ENCODE measurements at places on chromosomes 13 and 19.

DNA sequence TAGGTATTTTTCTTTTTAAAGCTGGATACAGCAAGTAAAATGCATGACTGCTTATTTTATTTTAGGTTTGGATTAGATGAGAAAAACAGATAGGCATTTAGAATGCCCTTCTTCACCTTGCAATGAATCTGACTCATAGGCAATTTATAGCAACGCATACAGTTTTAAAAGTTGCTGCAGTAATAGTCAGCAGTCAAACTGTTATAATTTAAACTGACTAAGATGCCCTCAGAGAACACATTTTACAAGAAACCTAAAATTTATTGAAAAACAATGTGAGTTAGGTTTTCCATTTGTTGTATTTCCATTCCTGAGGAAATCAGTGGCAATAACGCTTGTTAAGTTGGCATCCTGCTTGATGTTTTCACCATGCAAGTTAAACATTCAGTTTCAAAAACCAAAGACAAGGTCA, 1128.2 kb upstream of the PCDH9 start:
- DNase-seq, result no peak

DNA sequence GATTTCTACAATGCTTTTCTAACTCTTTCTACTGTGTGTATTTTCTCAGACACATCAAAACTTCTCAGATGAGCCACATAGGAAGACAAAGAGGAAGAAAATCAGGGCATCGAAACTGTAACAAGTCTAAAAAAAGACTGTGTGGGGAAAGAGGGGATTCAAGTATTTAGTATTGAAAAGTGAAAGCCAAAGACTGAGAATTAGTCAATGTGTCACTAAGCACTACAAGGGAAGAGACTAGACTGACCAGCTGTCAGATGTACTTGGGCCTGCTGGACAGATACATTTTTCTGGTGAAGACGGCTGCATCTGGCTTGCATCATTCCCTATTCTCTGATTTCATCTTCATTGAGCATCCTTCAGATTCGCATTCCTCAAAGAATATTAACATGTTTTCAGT, 25.4 kb downstream of the COMMD6 start:
- no peak for DNase-seq

DNA sequence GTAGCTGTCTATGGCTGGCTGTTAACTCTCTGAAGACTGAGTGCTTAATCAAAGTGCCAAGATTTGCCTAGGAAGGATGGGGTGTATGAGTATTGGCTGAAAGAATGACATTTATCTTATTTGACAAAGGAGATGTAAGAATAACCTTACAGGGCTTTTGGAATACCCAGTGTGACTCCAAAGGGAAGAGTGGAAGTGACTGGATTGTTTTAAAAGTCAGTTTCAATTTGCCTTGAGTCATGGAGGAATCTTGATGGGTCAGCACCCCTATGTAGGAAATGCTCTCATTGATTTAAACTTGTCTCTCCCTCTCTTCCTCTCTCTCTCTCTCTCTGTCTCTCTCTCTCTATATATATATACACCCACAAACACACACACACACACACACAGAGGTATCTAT, 118.4 kb upstream of the CLDN10 start:
- DNase-seq, result no peak

DNA sequence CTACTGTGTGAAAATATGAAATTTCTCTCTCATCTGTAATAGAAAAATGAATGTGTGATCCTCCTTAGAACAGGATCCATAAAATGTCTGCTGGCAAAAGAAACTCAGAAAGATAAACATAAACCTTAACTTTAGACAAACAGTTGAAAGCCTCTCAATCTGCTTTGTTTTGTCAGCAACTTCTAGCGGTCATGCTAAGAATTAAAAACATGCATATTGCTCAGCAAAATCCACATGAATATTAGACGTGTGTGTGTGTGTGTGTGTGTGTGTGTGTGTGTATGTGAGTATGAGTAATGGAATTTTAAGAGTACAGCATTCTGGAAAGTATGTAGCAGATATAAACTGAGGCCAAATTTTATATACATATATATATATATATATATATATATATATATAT, 1779.2 kb upstream of the MIR17HG start:
- no peak for DNase-seq

- DNase-seq, result no peak
Measured at GRCh38 chr19:10206226-10206885, 11.6 kb upstream of the DNMT1 start.

DNA sequence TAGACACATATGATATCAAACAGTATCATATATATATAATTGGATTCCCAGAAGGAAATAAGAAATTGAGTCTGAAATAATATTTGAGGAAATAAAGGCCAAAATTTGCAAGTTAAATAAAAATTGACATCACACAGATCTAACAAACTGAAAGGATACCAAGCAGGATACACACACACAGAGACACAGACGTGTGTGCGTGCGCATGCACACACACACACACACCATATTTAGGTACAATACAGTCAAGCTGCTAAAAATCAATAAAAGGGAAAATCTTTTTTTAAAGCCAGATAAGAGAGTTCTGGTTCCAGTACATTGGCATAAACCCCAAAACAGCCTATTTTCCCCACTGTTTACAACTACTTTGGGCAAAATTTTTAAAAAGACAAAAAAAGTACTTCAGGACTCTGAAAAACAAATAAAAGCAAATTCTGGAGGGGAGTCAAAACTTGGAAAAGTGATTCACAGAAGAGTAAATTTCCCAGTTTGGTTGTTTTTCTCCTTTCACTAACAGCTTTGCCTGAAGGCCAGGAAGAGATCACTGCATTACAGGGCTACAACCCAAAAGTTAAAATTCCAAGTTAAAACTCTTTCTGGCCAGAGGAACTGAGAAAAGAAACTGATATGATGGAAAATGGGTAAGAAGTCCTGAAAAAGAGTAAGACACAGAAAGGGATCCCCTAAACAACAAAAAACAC, 16.2 kb downstream of the MYCBP2 start:
- DNase-seq, result no peak

DNA sequence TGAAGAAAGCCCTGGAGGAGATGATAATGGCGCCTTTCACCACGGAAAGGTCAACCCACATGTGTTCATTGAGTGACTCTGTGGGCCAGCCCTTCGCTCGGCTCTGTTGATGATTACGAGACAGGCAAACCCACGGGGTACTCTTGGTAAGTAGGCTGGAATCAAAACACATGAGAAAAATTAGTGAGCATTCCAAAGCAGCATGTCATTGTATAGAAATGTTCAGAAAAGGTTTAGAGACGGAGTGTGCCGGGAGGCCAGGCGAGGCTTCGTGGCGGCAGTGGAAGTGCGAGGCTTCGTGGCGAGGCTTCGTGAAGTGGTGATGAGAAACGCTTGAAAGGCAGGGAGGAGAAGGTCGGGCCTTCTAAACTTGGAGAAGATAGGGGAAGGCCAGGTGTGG, 144.3 kb downstream of the ZNF536 start:
- DNase-seq, result no peak

DNA sequence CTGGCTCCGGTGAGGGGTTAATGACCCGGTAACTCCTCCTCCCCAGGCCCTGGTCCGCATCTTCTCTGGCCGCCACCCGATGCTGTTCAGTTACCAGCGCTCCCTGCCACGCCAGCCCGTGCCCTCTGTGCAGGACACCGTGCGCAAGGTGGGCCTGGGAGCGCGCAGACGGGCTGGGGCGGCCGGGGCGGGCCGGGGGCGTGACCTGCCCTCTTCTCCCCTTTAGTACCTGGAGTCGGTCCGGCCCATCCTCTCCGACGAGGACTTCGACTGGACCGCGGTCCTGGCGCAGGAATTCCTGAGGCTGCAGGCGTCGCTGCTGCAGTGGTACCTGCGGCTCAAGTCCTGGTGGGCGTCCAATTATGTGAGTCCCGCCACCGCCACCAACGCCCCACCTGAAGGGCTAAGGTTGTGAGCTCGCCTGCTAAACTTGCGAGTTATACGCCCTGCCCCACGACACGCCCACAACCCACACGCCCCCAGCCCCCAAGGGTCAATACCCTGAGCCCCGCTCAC, 10.4 kb downstream of the CPT1C start:
- no peak for DNase-seq

DNA sequence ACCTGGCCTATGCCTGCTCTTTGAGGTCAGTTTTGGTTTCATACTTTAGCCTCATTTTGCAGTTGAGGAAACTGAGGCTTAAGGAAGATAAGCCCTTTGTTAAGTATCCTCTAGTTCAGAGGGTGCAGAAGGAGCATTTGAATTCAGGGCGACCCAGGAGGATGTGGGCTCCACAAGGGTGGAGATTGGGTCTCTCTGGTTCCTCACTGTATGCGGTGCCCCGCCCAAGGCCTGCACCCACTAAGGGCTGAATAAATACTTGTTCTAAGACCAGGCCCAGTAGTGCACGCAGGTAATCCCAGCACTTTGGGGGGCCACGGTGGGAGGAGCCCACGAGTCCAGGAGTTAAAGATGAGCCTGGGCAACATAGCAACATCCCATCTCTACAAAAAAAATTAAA, 768 bp upstream of the SLC44A2 start:
- no peak for DNase-seq

DNA sequence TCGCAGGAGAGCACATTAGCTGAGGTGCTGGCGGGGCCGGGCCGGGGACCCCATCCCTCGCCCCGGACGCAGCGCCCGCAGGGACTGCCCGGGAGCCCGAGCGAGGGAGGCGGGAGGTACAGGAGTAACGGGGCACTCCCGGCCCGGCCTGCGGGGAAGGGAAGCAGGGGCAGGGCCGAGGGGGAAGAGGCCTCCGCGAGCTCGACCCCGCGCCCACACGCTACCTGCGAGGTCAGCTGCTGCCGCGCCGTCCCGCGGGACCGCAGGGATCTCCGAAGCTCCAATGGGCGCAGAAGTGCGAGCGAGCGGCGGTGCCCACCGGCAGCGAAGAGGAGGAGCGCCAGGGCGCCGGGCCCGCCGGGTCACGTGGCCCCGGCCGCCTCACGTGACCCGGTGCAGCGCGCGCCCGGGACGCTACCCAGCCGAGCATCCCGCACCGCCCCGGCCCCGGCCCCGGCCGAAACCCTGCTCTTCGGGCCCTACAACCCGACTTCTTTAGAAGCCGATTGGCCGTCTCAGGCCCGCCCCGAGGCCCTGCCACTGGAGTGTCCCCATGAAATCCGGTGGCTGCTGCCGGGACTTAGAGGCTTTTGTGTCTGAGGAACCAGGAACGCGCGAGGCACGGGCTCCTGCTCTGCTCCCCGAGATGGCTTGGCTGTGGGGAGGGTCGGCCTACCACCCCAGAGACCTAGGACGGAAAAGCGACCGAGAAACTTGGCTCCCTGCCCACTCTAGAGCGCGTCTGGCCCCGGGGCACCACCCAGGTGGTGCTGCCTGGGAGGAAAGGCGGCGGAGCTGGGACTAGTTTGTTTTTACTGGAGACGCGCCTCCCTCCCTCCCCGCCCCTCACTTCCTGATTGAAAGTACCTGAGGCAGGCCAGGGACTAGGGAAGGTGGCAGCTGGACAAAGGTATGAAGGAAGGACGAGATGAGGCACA, at the start of gene RCBTB1:
RCBTB1 (minus strand) TSS at position 339 of the 938 bp plus-strand sequence. CDS start 18,279 bp downstream, outside the sequence.
- peak; percentile 87 for DNase-seq

DNA sequence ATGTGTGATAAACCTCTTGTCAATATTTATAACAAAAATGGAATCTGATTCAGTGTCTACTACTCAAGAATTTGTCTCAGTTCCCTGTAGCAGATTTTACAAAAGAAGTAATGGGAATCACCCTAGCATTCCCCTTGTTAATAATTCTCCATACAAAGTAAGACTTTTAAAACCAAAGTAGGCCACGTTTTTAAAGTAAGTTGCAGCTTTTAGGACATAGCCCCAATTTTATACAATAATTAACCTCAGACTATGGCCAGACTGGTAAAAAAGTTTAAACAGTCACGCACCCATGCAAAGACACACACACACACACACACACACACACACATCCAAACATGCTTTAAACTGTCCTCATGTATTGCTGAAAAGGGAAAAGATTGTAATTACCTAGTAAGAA, 589.9 kb downstream of the PCDH9 start:
- no peak for DNase-seq

DNA sequence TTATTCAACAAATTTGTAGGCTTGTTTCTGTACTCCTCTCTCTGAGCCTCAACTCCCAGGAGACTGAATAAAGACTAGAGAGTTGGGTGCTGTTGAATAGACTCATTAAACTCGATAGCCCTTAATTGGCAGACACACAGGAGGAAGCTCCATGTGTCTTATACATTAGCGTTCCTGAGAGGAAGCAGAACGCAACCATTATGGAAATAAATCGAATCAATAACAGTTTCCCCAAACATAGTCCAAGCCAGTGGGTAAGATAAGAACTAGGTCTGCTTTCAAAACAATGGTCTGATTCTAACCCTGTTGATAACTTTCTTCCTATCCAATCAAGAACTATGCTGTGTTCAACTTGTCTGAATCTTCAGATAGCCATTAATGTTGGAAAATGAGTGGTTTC, 118.1 kb upstream of the FNDC3A start:
- DNase-seq, result no peak

- DNase-seq, result peak; percentile 99
Measured at GRCh38 chr19:40444000-40444824, at the start of gene SERTAD3. Gene SERTAD3 (minus strand): TSS chr19:40444335. CDS start chr19:40442080, 2,255 bp downstream.

DNA sequence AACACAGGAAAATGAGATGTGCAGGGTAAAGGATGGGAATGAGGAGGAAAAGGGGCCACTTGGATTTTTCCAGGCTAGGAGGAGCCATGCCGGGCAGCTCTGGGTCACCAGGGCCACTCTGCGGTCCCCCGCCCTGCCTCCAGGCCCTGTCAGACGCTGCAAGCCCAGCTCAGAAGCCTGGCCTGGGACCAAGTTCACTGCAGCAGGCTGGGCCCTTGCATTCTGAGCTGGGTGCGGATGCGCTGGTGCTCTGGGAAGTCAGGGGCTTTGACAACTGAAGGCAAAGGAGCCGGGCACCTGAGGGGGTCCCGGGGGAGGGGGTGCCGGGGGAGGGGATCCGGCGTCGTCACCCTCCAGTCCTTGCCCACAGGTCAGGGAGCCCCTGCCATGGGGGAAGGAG, 77.5 kb downstream of the WTIP start:
- DNase-seq, result no peak

DNA sequence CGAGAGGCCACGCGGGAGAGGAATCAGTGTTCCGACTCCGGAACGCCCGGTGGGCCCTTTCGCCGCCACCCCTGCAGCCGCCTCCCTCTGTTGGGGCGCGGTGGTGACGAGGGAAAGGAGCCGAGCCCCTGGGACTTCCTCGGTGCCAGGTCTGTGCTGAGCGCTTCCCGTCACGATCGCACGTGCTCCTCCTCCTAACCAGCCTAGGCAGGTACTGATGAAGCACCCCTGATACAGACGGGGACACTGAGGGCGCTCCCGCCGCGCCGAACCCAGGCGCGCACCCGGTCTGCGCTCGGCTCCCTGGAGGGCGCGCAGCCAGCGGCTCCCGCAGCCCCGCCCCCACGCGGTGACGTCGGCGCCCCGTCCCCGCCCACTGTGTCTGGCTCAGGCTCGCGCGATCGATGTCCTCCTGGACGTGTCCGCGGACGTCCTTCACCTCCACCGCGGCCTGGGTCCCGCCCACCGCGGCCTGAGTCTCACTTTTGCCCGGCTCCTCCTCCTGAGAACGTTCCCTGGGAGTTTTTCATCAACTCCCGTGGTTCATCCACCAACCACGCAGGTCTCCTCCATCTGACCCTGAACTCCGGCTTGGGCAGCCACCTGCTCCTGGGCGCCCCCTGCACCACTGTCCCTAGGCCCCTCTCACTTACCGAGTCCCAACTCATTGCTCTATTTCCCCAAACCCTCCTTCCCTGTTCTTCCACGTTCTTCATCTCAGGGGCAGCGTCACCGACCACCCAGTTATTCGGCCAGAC, 2.6 kb upstream of the KLK15 start:
- peak; percentile 65 for DNase-seq

GRCh38 chr13:99044764-99045163, 66.9 kb upstream of the DOCK9 start:
- DNase-seq, result no peak

- DNase-seq, result no peak
Measured at GRCh38 chr19:41421314-41421713, 5.9 kb downstream of the B3GNT8 start.

Data from NCI-H82 (cell line).